Left lobe of liver (tissue), 2 donors: ENCODE measurements at places on chromosomes 7 and 10.

DNA sequence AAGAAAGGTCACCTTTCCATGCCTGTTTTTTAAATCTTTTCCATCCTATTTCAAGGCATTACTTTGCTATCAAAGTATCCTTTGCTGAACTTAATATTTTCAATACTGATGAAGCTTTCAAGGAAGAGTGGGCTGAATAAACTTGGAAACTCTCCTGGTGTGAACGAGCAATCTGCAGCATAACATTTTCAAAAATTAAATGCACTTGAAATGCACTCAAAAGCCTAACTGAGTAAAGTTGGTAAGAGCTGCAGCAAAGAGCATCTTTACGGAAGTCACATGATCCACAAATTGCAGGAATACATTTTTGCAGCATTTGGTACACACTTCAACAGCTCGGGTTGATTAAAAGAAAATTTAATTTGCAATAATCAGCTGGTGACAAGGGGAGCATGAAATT lies 367.3 kb downstream of the PHTF2 start:
- DNase-seq: no peak

- no peak for DNase-seq
Measured at GRCh38 chr7:31767686-31768358, 80.8 kb downstream of the PPP1R17 start.

GRCh38 chr7:158063850-158064610 lies 523.6 kb downstream of the PTPRN2 start:
- no peak for DNase-seq

- DNase-seq: no peak
Measured at GRCh38 chr10:129893104-129894089, 70.7 kb downstream of the EBF3 start.

DNA sequence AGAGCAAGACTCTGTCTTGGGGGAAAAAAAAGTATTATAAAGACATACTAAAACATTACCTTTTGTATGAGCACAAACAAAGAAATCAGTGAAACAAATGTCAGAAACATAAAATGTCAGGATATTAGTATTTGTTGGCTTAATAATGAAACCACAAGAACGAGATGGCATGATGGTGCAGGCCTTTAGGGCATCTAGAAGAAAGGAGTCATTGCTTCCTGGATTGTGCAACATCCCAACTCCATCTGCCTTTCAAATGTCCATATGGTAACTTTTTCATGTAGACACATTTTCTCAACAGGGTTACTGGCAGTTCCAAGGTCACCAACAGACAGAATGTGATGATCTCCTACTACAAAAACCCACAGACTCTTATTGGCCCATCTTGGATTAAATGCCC lies 96.6 kb downstream of the ZNF248 start:
- DNase-seq: no peak
